ENCODE measurements at places on chromosomes 7 and 10.

DNA sequence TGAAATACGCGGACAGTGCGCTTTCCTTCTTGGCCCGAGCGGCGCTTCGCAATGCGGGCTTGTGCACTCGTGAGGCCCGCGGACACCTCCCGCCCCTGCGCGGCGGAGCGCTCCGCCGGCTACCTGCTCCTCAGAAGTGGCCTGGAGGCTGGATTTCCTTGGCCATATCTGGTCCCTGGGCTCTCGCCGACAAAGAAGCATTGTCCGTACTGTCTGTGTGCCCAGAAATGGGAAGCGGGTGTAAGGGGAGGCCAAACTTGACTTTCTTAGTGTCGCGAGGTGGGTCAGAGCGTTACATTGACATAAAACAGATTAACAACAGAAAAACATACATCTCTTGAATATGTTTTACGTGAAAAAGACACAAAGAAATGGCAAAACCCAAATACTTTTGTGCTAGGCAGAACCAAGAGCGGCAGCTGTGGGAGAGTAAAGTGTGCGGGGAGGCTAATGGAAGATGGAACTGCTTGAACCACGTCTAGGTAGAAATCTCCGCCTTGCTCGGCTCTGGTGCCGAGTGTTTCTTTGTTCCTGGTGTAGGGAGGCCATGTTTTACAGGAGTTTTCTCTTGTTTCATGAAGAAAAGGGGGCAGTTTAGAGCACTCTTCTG, 1.4 kb downstream of the LANCL2 start:
- peak; percentile 29 for DNase-seq

DNA sequence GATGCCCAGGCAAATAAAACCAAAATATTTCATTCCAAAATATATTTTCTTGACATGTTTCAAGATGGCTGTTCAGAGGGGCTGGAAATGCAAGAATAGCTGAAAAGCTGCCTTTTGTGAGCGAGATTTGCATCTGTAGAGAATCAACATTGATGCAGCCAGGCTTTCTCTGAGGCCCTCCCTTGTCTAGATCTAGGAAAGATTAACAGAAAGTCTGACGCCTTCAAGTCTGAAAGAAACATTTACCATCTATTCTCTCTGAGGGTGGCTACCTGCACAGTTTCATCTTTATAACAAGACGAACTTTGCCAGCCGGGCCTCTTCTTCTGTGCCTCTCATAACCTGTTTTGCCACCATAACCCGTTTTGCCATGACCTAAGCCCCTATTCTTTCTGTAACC, 170.2 kb downstream of the AKR1D1 start:
- DNase-seq: no peak

GRCh38 chr7:11427686-11428273, 404.2 kb downstream of the THSD7A start:
- peak; percentile 82 for DNase-seq

DNA sequence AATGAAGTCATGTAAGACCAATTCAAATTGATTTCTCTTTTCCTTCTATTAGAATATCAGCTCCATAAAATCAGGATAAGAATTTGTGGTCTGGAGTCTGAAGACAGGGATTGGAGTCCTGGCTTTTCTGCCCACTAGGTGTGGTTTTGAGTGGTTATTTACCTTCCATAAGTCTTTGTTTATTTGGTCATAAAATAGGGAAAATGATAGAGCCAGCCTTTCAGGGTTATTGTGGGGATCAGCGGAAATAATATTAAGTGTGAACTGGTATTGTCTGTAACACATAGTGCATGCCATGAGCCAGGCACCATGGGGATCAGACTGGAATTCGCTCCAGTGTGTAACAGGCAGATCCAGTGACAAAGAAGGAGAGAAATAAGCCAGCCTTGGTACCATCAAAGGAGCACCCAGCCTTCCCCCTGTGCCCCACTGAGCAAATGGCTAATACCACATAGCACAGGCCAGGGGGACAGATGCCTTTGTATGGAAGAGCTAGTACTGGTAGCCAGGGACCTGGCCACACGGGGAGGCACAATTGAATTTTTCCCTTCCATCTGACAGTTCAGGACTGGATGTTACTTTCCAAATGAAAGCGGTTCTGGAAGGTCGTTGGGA, 509.7 kb upstream of the PODXL start:
- peak; percentile 18 for DNase-seq

DNA sequence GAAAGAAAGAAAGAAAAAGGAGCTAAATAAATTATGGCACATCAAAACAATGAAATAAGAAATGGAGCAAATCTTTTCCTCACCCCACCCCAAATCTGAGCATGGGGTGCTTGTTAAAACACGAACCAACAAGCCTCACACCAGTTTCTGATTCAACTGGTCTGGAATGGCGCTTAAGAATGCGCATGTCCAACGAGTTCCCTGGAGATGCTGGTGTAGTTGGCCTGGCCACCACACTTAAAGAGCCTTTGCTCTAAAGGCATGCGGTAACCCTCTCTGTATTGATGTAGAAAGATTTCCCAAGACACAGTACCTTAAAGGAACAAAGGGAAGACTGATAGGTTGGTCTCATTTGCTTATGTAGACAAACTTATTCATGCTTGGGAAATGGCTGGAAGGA, 49.1 kb upstream of the STEAP1B start:
- no peak for DNase-seq

DNA sequence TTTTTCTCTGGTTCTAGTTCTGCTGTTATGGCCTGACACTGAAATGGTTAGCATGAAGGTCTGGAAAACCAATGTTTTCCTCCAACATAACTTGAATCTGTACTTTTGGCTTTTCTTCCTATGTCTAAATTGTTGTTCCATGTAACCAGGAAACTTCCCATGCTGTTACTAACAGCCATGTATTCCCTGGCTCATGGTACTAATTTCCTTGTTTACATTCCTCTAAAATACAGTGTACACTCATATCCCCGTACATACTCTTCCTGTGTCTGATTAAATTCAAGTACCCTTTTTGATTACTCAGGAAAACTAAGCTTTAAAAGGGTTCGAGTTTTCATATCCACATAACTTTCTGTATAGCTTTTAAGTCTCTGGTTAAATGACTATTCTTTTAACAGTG, 12.3 kb upstream of the ACSM6 start:
- no peak for DNase-seq

GRCh38 chr7:17304926-17305325, 6.5 kb downstream of the AHR start:
- DNase-seq: peak; percentile 87

GRCh38 chr10:7519351-7519750, 108.5 kb upstream of the SFMBT2 start:
- DNase-seq: no peak

DNA sequence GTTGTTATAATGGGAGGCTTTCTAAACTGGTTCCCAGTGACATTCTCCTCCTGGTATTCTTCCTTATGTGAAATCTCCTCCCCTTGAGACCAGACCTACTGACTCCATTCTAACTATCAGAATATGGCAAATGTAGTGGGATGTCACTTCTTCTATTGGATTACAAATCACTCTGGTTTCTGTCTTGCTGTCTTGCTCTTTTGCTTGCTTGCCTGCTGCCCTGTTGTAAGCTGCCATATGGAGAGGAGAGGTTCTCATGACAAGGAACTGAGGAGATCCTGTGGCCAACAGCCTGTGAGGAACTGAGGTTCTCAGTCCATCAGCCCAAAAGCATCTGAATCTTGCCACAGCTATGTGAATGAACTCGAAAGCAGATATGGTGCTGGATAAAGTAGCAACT, 4.7 kb upstream of the NRCAM start:
- DNase-seq: no peak

All from adipocyte (in vitro differentiated cells).